ENCODE measurements at places on chromosomes 2 and 18.

DNA sequence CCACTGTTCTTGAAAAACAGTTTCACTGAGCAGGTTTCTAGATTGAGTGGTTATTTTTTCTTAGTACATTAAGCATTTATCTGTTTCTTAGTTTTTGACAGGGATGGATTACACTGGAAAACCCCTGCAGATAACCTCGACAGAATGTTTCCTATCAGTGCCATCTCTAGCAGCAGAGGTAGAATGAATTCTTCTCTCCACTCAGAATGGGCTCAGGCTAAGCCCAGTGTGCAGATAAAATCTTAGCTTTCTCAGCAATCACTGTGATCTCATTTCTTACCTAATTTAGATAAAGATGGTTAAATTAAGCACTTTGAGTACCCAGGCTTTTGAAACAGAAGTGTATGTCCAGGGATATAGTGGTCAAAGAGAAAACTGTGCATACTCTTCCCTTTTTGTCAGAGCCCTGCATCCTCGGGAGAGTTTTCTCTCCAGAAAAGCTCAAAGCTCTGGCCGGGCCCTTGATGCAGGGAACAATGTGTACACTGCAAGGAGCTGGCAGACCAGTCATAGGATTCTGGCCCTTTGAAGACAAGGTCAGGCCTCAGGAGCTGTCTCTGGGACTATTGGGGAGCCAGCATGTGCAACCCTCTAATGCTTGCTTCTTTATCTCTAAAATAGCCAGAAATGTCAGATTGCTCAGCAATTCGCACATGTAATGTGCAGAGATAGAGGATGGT, 10.6 kb upstream of the AKAIN1 start:
- DNase-seq: no peak

- no peak for DNase-seq
Measured at GRCh38 chr2:15861898-15862297, 78.5 kb upstream of the MYCN start.

DNA sequence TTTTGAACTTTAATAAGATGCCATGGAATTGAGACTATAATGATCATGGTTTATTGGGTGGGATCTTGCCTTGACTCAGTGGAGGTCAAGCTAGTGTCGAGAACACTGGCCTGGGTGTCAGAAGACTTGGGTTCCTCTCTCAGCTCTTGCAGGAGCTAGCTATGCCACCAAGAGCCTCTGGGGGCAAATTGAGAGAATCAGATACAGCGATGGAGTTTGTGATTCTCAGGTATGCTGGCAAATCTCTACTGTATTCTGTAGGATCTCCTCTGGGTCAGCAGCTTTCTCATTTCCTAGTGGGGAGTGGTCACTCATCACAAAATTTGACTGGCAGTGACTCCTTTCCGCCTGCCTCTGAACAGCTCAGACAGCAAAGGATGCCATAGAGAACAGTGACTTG, 477.0 kb downstream of the RNF144A start:
- DNase-seq: no peak

GRCh38 chr2:207692206-207693065, 19.0 kb upstream of the CCNYL1 start:
- DNase-seq: no peak

- DNase-seq: no peak
Measured at GRCh38 chr2:37552339-37552738, 119.1 kb downstream of the CDC42EP3 start.

DNA sequence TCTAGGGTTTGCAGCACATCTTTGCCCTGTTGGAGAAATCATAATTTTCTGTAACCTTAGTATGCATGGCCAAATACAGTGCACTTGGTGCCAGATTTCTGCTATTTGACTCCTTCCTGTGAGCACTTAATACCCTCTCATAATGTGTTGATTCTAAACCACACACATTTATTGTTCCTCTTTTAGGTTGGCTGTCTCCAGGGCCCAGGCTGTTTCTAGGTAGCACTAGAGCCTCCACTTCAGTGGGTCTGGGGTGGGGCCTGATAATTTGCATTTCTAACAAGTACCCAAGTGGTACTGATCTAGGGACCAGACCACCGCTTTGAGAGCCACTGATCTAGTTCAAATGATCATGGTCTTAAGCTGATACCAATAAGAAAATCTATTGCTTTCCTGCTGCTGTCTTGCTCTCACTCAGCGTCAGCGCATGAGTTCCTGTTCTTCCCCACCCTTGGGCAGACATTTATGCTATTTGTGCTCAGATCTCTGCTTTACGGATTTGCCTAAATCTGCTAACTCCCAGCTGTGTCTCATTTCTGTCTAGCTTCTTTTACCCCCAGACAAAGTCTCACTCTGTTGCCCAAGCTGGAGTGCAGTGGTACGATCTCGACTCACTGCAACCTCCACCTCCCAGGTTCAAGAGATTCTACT, 7.4 kb downstream of the PTRHD1 start:
- DNase-seq: no peak

DNA sequence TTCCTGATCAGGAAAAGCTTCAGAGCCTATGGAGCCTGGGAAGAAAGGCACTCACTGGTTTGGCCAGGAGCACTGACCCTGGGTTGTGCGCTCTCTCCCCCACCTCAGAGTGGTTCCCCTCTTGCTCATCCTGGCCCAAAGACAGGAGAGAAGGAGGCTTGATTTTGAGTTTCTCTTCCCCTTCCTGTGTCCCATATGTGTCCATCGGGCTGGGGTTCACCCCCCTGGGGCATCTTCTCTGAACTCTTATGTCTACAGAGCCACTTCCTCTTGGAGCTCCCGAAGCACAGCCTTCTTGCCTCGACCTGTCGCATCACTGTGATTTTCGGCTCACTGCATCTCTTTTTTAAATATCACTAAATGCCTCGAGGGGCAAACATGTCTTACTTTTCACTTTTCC, 692.3 kb downstream of the RNF144A start:
- DNase-seq: no peak

GRCh38 chr2:127358971-127359370, 28.8 kb downstream of the MAP3K2 start:
- DNase-seq: no peak

DNA sequence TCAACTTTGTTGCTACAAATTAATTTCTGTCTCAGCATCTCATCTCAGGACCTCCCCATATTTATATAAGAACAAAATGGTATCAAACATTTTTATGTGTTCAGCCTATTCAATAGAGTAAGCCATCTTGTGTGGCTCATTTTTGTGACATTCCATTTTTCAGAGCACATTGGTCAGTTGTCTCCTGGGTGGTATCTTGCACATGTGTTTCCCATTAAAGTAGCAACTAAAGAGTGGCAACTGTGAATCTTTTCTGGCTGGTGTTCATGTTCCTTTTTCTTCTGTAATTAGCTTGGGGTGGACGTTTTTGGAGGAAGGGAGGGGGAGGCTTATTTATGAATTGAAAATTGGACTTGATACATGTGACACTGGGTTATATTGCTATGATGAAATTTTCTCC, 45.4 kb upstream of the EFEMP1 start:
- no peak for DNase-seq

DNA sequence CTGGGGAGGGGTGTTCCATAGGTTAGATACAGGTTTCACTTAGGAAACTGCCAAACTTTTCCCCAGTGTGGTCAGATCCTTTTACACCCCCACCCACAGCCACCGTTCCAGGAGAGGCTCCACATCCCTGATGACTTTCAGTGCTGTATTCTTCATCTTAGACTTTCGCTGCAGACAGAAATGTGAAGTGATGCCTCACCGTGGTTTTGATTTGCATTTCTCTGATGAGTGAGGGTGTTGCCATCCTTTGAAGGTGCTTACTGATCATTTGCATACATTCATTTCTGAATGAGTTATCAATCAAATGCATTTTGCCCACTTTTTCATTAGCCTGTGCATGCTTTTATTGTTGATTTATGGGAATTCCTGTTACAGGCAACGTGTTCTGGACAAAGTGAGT, 14.9 kb downstream of the COPS9 start:
- DNase-seq: no peak

- no peak for DNase-seq
Measured at GRCh38 chr2:71526975-71527374, 73.6 kb downstream of the DYSF start.

- DNase-seq: no peak
Measured at GRCh38 chr2:134433979-134434378, 180.1 kb downstream of the MGAT5 start.

GRCh38 chr18:48455555-48456478, 46.6 kb upstream of the ZBTB7C start:
- peak; percentile 96 for DNase-seq
